Femur (tissue), 1 donor: ENCODE measurements at places on chromosomes 6 and 20.

DNA sequence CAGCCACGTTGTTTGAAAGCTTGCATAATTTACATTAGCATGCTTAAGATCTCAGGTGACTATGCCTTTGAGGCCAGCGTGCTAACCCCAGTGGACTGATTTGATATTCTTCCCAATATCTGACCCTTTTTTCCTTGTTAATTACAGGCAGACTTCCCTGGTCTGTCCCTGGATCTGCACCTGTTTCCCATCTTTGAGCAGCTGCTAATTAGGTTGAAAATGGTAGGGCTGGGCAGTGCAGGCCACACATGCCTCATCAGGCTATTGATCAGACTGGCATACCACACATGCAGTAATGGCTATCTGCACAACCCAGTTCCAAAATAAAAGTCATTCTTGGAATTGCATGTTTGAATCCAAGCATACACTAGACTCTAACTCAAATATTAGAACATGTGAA, 164.3 kb upstream of the TFAP2D start:
- DNase-seq, result no peak

DNA sequence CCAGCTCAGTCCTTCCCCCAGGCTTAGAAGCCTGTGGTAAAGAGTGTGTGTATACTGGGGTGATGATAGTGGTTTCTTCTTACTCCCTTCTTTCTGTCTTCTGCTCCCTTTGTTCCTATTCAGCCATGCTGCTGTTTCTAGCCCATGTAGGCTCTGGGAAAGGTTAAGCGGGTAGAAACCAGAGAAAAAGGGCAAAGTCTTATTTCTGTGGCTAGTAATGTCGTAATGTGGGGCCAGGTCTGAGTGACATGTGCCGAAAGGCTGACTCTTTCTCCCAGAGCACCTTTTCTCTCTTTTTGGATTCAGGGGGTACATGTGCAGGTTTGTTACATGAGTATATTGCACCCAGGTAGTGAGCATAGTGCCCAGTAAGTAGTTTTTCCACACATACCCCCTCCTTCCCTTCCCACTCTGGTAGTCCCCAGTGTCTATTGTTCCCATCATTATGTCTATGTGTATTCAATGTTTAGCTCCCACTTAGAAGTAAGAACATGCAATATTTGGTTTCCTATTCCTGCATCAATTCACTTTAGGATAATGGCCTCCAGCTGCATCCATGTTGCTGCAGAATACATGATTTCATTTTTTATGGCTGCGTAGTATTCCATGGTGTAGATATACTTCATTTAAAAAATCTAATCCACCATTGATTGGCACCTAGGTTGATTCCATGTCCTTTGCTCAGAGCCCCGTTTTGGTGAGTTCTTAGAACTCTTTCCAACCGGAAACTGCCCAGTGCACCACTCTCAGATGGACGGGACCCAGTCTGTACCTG, 74.3 kb downstream of the EFHC1 start:
- DNase-seq, result no peak

DNA sequence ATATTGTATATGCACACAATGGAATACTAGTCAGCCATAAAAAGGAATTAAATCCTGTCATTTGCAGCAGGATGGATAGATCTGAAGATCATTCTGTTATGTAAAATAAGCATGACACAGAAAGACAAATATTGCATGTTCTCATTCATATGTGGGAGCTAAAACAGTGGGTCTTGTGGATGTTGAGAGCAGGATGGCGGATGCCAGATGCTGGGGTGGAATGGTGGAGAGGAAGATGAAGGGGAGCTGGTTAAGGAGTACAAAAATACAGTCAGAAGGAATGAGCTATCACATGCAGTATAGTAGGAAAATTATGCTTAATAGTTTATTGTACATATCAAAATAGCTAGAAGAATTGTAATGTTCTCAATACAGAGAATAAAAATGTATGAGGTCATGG, 41.8 kb downstream of the THBS2 start:
- DNase-seq, result no peak

DNA sequence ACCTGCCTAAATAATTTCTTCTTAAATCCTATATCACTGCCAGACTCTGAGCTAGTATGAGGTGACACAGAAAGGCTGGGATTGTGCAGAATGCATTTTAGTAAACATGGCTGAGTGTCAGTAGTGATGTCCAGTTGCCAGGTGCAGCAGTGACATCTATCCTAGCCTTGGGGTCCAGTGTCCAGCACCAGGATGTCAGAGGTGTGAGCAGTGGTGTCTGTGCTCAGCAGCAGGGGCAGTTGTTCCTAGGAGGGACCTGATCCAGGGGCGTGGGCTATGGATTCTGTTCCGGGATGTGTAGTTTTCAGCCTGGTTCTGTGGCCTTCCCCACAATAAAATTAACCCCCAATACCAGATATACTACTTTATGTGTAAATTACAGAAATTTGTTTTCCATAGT, 6.0 kb downstream of the HLA-C start:
- no peak for DNase-seq

DNA sequence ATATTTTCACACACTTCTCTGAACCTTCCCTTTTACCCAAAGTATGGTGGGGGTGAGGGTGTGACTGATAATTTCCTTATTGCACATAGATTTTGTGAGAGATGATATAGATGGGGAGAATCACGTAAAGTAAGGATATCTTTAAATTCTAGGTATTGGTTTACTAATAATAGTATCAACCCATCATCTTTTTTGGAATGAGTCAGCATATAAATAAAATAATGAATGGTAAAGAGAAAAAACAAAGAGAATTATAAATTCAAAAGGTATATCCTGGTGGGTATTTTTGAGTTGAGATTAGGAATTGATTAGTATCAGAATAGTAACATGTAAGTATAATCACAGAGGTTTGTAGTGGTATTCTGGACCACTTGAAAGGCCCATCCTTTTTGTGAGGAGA, 56.1 kb downstream of the MACROD2 start:
- no peak for DNase-seq

DNA sequence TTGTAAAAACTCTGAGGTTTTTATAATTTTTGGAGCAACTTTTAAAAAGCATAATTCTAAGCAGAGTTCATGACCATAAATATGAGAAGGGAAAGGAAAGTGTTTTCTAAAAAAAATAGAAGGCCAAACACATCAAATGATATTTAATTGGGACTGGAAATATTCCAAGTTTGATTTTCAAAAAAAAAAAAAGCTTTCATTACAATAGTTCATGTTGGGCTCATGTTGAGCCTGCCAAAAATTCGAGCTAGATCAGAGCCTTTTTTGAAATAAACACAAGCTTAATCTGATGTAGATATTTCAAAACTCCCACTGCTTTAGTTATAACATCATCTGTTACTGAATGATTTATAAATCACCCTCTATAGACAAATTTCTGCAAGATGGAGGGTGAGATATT, 163.4 kb upstream of the DEFB112 start:
- no peak for DNase-seq

GRCh38 chr6:146583966-146584365, 14.8 kb upstream of the ADGB start:
- no peak for DNase-seq

DNA sequence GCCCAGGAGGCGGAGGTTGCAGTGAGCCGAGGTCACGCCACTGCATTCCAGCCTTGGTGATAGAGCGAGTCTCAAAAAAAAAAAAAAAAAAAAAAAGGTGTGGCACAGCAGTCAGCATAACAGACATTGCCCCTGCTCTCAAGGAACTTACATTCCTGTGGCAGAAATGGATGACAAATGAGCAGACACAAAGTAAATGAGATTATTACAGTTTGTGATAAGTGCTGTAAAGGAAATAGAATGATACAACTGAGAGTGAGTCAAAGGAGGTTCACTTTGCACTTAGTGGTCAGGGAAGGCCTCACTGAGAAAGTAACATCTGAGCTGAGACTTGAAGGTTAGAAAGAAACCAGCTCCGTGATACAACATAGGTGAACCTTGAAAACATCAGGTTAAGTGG, 36.4 kb downstream of the CEP250 start:
- no peak for DNase-seq

- no peak for DNase-seq
These were observed 252.2 kb downstream of the ADGB start for GRCh38 chr6:146850981-146851380.
